Esophagus squamous epithelium (tissue), 5 donors: ENCODE measurements at places on chromosomes 4 and X.

DNA sequence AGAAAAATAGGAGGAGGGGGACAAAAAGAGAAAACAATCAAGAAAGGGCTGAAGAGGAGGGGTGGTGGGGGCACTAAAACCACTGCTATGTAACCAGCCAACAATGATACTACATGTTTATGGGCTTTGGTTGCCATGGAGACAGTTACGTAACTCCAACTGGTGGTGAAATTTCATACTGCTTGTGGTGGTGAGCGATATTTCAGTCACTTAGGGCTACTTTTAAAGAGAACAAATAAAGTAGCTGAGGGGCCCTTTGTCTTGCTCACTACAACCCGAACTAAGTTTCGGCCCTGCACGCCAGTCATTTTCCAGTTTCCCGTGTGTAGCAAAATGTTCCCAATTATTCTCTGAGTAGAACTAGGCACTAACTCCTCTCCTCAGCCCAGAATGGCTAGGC is 275.2 kb upstream of the EDA2R start:
- DNase-seq = no peak

DNA sequence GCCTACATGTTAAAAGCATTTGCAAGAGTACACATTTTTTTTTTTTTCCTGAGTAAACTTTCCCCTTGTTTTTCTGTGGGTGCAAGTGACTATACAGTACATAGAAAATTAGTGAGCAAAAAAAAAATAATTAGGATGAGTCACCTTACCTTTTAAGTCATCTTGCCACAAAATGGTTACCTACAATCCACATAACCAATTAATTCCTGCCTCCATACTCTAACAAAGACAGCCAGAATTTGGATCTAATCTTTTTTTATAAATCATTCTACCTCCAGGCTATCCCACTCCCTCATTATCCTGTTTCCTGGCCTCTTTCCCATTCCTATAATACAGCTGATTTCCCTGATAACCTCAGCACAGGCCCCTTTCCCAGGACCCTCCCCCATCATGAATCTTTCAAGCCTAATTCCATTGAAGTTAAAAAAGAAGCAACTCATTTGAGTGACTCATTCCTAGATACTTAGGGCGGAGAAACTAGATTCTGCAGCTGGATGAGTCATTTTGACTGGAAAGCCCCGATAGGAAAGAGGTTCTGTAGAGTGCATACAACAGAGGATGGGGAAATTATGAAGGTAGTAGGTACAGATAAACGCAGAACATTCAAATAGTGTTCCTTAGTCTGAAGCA is 128.2 kb downstream of the C4orf51 start:
- no peak for DNase-seq

DNA sequence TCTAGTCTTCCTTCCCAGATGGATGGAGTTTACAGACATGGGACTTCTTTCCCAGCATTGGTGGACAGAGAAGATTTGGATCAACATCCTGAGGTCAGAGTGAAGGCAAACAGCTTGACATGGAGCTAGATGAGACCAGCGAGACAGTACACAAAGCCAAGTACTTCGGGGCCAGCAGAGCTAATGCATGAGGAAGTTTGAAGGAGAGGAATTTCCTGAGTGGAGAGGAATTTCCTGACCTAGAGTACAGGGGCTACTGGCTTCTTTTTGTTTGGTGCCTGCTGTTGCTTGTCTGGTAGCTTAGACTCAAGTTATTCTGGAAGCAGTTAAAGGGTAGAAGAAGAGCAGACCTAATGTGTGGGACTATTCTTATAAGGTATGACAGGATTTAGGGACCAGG is 69.1 kb upstream of the EOLA2 start:
- no peak for DNase-seq

GRCh38 chr4:139951021-139951420 is 203.0 kb downstream of the MAML3 start:
- DNase-seq = no peak

GRCh38 chr4:18077808-18078207 is 56.3 kb upstream of the LCORL start:
- no peak for DNase-seq

DNA sequence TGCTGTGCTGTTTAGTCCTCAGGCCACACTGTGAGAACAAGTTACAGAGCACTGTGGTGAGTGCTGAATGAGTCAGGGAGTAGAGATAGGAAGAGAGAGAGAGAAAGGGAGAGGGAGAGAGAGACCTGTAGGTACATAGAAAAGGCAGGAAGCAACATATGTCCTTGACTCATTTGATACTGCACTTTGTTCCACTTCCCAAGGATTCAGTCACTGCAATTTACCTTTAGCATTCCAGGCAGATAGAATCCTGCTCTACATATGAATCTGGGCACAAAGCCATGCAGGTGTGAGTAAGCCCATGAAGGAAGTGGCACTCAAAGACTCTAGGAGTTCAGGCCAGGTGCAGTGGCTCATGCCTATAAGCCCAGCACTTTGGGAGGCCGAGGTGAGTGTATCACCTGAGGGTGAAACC is 1.0 kb upstream of the DAPP1 start:
- no peak for DNase-seq

DNA sequence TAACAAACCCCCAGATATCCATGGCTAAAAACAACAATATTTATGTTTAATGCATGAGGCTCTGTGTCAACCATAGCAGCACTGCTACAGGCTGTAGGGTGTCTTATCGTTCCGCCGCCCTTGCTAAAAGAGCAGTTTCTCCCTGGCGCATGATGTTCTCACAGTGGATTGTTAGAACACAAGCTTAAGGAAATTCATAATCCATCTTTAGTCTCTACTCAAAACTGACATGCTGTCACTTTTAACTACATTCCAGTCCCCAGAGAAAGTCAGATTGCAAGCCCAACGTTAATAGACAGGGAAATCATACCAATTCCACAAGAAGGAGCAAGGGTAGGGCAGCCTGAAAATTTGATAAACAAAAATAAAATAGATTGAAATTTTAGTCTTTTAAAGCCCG is 1960.8 kb downstream of the PCDH7 start:
- no peak for DNase-seq

GRCh38 chrX:48694776-48695533 is 1.6 kb upstream of the SUV39H1 start:
- no peak for DNase-seq

GRCh38 chr4:875818-876423 is 50.0 kb upstream of the CPLX1 start:
- DNase-seq = no peak

DNA sequence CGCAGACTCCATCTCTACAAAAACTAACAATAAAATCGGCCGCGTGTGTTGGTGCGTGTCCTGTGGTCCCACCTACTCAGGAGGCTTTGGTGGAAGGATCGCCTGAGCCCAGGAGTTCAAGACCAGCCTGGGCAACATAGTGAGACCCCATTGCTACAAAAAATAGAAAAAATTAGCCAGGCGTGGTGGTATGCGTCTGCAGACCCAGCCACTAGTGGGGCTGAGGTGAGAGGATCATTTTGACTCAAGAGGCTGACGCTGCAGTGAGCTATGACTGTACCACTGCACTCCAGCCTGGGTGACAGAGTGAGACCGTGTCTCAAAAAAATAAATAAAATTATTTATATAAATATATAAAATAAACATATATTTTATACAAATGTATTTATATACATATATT is 22.3 kb downstream of the ASMTL start:
- no peak for DNase-seq

GRCh38 chr4:126081336-126081735 is 766.6 kb downstream of the FAT4 start:
- DNase-seq = no peak

GRCh38 chr4:113840861-113841260 is 79.3 kb upstream of the CAMK2D start:
- no peak for DNase-seq

DNA sequence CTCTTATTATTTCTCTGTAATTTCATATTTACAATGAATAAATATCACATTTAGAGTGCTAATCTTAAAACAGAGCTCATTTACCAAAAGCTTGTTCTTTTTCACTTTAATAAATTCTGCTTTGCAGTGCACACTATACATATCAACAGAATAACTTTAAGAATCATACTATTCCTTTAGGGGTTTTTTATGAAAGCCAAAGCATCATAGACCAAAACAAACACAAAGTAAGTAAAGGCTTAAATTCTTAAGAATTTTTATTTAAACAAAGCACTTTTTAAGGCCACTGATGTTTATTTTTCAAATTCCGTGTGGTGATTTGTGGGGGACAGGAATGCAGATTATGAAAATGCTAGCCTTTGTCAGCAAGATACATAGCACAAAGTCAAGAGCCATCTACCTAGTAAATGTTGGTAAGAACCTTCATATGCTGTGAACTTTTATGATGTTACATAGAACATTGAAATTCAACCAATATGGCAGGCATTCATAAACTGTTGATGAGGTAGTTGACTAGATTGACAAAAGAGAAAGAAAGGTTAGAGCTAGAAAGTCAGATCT is 17.8 kb downstream of the TIGD2 start:
- no peak for DNase-seq
